Neural progenitor cell (in vitro differentiated cells): ENCODE measurements at places on chromosomes 11 and 22. TPM values are rescaled to one million over a fixed set of nuclear protein-coding genes. Genes with fewer than 3 reads are reported as not detected.

- no peaks in the 10 kb centered on the region for H3K4me1 ChIP-seq
- H3K4me3 ChIP-seq: no peak overlapping the region
- no peak for DNase-seq
- H3K36me3 ChIP-seq: no peaks in the 10 kb centered on the region
These were observed 1.8 kb upstream of the KRTAP5-4 start for GRCh38 chr11:1623716-1624115.

The RTN4RL2 gene
- total RNA-seq: 0.13 and 1.9 TPM in 2 replicates

DNA sequence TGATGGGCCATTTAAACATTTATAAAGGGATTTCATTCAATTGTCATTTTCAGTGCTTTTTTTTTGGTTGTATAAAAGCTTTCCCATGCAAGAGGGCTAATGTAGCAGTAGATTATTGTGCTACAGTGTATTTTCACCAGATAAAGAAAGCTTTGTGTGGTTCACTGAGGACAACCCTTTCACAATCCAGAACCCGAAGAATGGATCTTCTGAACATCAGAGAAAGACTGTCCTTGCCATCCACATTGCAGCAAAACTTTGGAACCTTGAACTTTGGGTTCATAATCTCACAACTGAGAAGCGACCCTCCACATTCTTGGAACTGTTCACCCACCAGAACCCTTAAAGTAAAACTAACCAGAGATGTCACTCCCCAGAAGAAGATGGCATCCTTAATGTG, 9.3 kb downstream of the APOBEC3H start:
- DNase-seq: no peak
- H3K36me3 ChIP-seq: no peaks in the 10 kb centered on the region
- peaks cover 8% of the 10 kb centered on the region for H3K4me1 ChIP-seq
- H3K4me3 ChIP-seq: no peak overlapping the region
- no peaks in the 10 kb centered on the region for H3K27me3 ChIP-seq

The LARGE2 gene
- total RNA-seq: 5.0 and 13.4 TPM in 2 replicates

DNA sequence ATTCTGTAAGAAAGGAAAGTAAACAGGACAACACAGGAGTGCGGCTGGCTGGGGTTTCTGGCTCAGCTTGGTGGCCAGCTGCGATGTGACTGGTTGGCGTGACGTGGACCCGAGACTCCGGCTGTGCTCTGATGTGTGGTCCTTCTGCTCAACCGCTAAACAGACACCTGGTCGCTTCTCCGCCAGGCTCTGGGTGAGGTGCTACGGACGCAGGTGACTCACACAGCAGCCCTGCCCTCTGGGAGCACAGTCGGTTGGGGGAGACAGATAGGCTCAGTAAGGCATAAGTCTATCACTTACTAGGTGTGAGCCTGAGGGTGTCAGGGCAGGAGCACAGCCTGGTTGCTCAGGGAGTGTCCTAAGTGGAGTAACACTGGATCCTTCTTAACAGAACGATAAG, 8.2 kb downstream of the RTL6 start:
- H3K27me3 ChIP-seq: no peaks in the 10 kb centered on the region
- no peak overlapping the region for H3K27ac ChIP-seq

The ST14 gene
- total RNA-seq: 1.4 and 2.4 TPM in 2 replicates

GRCh38 chr22:25942856-25943411, 200.9 kb downstream of the MYO18B start:
- H3K4me1 ChIP-seq: peaks cover 29% of the 10 kb centered on the region
- H3K27ac ChIP-seq: no peak overlapping the region
- no peak overlapping the region for H3K4me3 ChIP-seq
- no peaks in the 10 kb centered on the region for H3K27me3 ChIP-seq
- DNase-seq: no peak

- no peaks in the 10 kb centered on the region for H3K36me3 ChIP-seq
- no peak overlapping the region for H3K4me3 ChIP-seq
- H3K27ac ChIP-seq: no peak overlapping the region
- DNase-seq: peak; percentile 73
These were observed 6.3 kb upstream of the KCNJ5 start for GRCh38 chr11:128884703-128885338.

The MYBPC3 gene
- 0.06 and 0.12 TPM in 2 replicates for total RNA-seq

The SYT7 gene
- 0.73 and 4.4 TPM in 2 replicates for total RNA-seq

DNA sequence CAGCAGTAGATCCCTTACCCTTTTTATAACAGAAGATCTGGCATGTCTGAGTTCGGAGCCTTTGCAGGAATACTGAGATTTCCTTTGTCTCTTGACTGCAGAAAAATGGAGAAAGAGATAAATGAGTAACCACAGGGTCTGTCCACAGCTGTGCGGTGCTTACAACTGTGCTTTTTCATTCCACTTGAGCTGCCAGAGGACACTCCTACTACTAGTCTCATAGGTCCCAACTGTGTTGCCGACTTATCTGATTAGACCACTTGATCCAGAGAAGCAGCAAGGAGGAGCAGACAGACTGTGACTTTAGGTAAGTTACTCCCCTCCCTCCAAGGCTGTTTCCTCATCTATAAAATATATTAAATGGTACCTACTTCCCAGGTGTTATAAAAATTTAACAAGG, 17.5 kb downstream of the FAM227A start:
- H3K4me3 ChIP-seq: no peak overlapping the region
- H3K4me1 ChIP-seq: no peaks in the 10 kb centered on the region
- no peak overlapping the region for H3K27ac ChIP-seq
- DNase-seq: no peak

The CRYBA4 gene
- 1.1 and 1.6 TPM in 2 replicates for total RNA-seq

DNA sequence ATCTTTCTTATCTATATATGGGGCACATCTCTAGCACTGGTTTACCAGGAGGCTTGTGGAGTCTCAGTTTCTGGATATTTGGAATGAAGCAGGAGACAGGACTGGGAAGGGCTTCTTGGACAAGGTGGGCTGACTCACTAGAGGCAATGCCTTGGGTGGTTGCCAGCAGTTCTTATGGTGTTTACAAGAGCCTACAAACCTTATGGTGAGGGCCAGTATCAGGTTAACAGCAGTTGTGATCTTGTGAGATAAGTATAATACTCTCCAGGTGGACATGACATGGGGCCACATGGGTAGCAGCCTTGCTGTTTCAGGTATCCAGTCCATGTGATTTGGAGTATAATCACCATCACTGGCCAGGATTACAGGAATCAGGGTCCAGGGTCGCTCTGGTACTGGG, 10.2 kb downstream of the FUT4 start:
- DNase-seq: no peak
- no peaks in the 10 kb centered on the region for H3K27me3 ChIP-seq
- no peaks in the 10 kb centered on the region for H3K4me1 ChIP-seq
- no peaks in the 10 kb centered on the region for H3K36me3 ChIP-seq
- H3K4me3 ChIP-seq: no peak overlapping the region

The VWCE gene
- total RNA-seq: 5.1 and 7.0 TPM in 2 replicates

DNA sequence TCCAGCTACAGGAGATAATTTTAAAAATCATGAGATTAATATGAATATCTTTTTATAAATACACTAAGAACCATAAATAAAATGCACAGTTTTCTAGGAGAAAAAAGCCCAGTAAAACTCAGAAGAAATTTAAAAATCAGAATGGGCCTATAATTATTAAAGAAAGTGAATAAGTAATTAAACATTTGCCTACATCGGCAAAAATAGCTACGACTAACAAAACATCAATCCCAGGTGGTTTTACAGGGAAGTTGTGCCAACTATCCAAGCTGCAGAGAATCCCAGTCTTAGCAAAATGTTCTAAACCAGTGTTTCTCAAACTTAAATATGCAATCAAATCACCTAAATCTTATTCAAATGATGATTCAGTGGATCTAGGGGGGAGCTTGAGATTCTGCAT, 180.0 kb downstream of the TRIM29 start:
- H3K4me3 ChIP-seq: no peak overlapping the region
- H3K36me3 ChIP-seq: no peaks in the 10 kb centered on the region
- H3K27ac ChIP-seq: no peak overlapping the region
- no peaks in the 10 kb centered on the region for H3K27me3 ChIP-seq
- H3K4me1 ChIP-seq: no peaks in the 10 kb centered on the region

- H3K27me3 ChIP-seq: no peaks in the 10 kb centered on the region
- no peak overlapping the region for H3K4me3 ChIP-seq
- peaks cover 19% of the 10 kb centered on the region for H3K4me1 ChIP-seq
- H3K27ac ChIP-seq: no peak overlapping the region
- DNase-seq: no peak
These were observed 66.4 kb downstream of the ZNRF3 start for GRCh38 chr22:28949788-28950187.

GRCh38 chr11:28528217-28528616, 420.0 kb downstream of the METTL15 start:
- H3K27me3 ChIP-seq: no peaks in the 10 kb centered on the region
- H3K27ac ChIP-seq: no peak overlapping the region
- no peaks in the 10 kb centered on the region for H3K36me3 ChIP-seq
- no peak overlapping the region for H3K4me3 ChIP-seq

The RAD9A gene
- total RNA-seq: 10.4 and 37.5 TPM in 2 replicates

GRCh38 chr22:23270798-23271596, 90.7 kb downstream of the BCR start:
- DNase-seq: no peak
- no peaks in the 10 kb centered on the region for H3K36me3 ChIP-seq
- H3K27ac ChIP-seq: no peak overlapping the region
- no peaks in the 10 kb centered on the region for H3K27me3 ChIP-seq
- H3K4me3 ChIP-seq: no peak overlapping the region

The OR4C16 gene
- not detected in 2 replicates for total RNA-seq

GRCh38 chr11:7251487-7251835, 243 bp upstream of the SYT9 start:
- H3K27me3 ChIP-seq: peaks cover 70% of the 10 kb centered on the region
- peaks cover 14% of the 10 kb centered on the region for H3K4me1 ChIP-seq
- no peak for DNase-seq
- no peaks in the 10 kb centered on the region for H3K36me3 ChIP-seq
- H3K4me3 ChIP-seq: peak overlapping the region; percentile 70
- no peak overlapping the region for H3K27ac ChIP-seq

- H3K36me3 ChIP-seq: peaks cover 7% of the 10 kb centered on the region
- DNase-seq: peak; percentile 79
- H3K27me3 ChIP-seq: no peaks in the 10 kb centered on the region
- peaks cover 32% of the 10 kb centered on the region for H3K4me1 ChIP-seq
- peak overlapping the region; percentile 62 for H3K4me3 ChIP-seq
These were observed 7.4 kb downstream of the ZFTA start for GRCh38 chr11:63761188-63761587.

DNA sequence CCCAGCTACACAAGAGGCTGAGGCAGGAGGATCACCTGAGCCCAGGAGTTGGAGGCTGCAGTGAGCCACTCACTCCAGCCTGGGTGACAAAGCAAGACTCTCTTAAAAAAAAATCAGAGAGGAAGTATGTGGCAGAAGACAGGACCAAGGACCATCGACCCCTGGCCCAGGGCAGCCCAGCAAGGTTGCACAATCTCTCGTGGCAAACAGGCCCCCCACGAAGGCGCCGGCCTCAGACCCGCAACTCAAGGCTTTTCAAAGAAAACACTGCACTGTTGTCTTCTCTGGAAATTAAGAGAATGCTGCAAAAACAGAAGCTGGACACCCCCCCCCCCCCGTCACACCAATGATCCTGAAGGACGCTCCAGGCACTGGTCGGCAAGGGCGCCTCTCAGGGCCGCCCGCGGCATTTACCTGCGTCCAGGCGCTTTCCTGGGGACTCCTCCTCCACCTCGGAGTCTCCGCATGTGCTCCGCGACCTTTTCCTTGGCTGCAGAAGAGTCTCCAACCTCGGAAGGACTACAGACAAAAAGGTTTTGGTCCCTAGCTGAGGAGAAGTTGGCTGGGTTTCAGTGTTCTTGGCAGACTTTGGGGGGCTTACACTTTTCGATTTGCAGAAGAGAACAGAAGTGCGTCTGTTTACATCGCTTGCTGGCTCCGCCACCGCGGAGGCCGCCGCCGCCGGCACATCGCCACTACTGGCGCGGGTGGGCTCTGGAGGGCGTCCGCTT, 40.5 kb downstream of the BRD1 start:
- DNase-seq: no peak
- H3K4me1 ChIP-seq: no peaks in the 10 kb centered on the region
- no peaks in the 10 kb centered on the region for H3K36me3 ChIP-seq
- no peaks in the 10 kb centered on the region for H3K27me3 ChIP-seq

DNA sequence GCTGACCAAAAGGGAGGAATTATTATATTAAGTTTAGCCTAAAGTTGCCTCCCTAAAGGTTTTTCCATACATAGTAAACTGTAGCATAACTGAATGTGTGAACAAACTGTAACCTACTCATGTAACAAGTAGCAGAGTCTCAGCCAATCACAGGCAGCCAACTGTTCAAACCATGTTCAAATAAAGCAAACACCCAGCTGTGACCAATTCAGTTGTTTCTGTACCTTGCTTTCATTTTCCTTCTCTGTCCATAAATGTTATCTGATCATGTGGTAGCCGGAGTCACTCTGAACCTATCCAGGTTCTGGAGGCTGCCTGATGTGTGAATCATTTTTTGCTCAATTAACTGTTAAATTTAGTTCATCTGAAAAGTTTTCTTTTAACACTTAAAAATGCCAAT, 373.5 kb downstream of the GUCY1A2 start:
- no peaks in the 10 kb centered on the region for H3K4me1 ChIP-seq
- no peaks in the 10 kb centered on the region for H3K36me3 ChIP-seq
- DNase-seq: no peak
- H3K27ac ChIP-seq: no peak overlapping the region
- no peak overlapping the region for H3K4me3 ChIP-seq
- no peaks in the 10 kb centered on the region for H3K27me3 ChIP-seq

DNA sequence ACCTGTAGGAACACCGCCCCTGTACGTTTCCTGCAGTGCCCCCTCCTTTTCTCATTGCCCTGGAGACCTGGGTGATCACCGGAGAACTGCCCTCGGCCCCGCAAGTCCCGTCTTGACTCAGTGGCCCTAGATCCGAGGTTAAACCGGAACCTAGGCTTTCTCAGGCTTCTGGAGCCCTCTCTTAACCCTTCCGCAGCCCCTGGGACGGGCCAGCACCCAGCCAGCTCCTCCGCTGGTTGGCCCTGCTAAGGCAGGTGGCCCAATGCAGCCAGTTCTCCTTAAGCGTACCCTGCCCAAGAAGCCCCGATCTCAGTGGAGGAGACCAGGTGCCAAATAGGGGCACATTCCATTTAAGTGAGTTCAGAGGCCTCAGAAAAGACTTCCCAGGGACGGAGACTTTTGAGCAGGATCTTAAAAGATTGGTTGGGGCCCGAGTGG, 776 bp downstream of the NLRX1 start:
- DNase-seq: peak; percentile 58
- H3K27me3 ChIP-seq: no peaks in the 10 kb centered on the region
- H3K4me1 ChIP-seq: peaks cover 5% of the 10 kb centered on the region
- no peaks in the 10 kb centered on the region for H3K36me3 ChIP-seq

GRCh38 chr22:41501209-41501608, 32.3 kb downstream of the ACO2 start:
- no peak overlapping the region for H3K27ac ChIP-seq
- no peak overlapping the region for H3K4me3 ChIP-seq
- DNase-seq: peak; percentile 44

The PDE3B gene
- total RNA-seq: 14.3 and 15.9 TPM in 2 replicates

The GRAP2 gene
- not detected in 2 replicates for total RNA-seq

DNA sequence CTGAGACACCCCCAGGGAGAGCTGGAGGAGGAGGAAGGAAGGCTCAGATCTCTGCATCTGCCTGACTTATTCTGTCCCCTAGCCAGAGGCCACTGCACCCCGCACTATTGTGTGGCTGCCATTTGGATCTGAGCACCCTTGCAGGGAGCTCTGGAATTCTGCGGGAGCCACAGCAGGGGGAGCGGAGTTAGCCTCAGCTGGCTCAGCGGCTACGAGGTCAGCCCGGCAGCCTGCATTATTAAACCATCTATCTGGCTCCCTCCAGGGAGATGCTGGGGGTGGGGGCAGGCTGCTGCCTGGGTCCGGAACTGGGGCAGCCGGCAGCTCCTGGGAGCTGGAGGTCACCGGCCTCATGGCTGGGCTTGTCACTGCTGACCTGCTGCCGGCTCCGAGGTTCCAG, 6.5 kb upstream of the ELFN2 start:
- H3K4me1 ChIP-seq: peaks cover 9% of the 10 kb centered on the region
- H3K4me3 ChIP-seq: no peak overlapping the region
- DNase-seq: no peak
- no peaks in the 10 kb centered on the region for H3K36me3 ChIP-seq
- peaks cover 2% of the 10 kb centered on the region for H3K27me3 ChIP-seq

GRCh38 chr22:50141462-50141861, 29.1 kb upstream of the PANX2 start:
- peaks cover 3% of the 10 kb centered on the region for H3K4me1 ChIP-seq
- no peak for DNase-seq
- no peaks in the 10 kb centered on the region for H3K27me3 ChIP-seq
- no peaks in the 10 kb centered on the region for H3K36me3 ChIP-seq
